Ureter (tissue), 1 donor: ENCODE measurements at places on chromosomes 12 and 14. TPM values are rescaled to one million over a fixed set of nuclear protein-coding genes. Genes with fewer than 3 reads are reported as not detected.

DNA sequence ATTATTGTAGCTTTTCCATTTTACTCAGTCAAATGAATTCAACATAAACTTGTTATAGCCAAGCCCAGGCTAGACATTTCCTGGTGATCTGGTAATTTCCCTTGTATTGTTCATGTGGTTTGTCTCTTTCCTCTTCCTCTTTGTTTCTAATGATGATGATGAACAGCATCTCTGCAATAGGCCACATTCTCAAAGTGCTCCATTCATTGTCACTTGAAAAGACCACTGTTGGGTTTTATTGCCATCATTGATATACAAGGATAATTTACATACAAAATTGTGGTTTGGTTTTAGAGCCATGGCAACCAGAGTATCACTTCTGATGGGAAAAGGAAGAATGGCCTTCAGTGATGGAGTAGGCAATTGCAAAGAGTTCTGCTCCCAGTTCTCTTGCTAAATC is 379.3 kb downstream of the RGS6 start:
- no peak for DNase-seq

CD4 gene
- total RNA-seq, result 18.0 TPM

- DNase-seq, result peak; percentile 41
Observed at GRCh38 chr14:72916174-72916573, 10.1 kb upstream of the DCAF4 start.

GRCh38 chr14:87961246-87961645 is 31.7 kb downstream of the GALC start:
- DNase-seq, result no peak

TSPAN11 gene
- total RNA-seq, result 3.4 TPM

OASL gene
- total RNA-seq, result 1.1 TPM

HELB gene
- total RNA-seq, result 7.0 TPM

- DNase-seq, result no peak
Observed at GRCh38 chr14:54547583-54547982, 19.3 kb upstream of the SAMD4A start.

OAS2 gene
- total RNA-seq, result 27.5 TPM

ADAMTS20 gene
- not detected for total RNA-seq

DNA sequence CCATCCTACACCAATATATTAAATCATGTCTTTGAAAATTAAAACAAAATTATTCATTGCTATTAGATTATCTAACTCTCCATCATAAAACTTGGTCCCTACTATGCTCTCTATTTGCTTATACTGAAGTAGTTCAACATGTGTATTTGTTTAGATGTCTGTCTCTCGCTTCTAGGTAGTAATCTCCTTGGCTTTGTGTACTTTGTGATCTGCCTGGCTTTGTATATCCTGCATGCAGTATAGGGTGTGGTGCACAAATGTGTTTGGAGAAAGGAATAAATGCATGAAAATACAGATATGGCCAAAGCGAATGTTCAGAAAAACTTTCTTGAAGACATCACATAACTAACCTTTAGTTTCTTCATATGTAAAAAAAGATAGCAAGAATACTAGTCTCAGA is 246.6 kb upstream of the LRFN5 start:
- no peak for DNase-seq

GRCh38 chr12:17588968-17589367 is 501.0 kb downstream of the RERGL start:
- no peak for DNase-seq

- no peak for DNase-seq
Observed at GRCh38 chr14:98229656-98230366, 1042.2 kb downstream of the BCL11B start.

DNA sequence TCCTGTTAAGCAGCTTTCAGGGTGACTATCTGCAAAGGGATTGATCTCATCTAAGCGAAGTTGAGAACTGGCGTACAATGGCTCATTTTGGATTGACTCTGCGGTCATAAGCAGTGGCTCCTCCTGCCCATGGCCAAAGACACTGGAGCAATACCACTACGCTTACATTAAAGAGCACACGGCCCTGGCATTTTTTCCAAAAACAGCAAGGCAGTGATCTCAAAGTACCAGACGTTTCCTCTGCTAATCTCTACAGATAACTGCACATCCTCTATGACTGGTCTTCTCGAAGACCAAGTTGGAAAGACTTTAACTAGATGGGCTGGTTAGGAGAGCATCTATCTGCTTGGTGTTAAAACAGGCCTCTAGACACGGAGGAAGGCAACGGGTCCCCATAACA is 2.7 kb downstream of the PITPNM2 start:
- DNase-seq, result no peak

DNA sequence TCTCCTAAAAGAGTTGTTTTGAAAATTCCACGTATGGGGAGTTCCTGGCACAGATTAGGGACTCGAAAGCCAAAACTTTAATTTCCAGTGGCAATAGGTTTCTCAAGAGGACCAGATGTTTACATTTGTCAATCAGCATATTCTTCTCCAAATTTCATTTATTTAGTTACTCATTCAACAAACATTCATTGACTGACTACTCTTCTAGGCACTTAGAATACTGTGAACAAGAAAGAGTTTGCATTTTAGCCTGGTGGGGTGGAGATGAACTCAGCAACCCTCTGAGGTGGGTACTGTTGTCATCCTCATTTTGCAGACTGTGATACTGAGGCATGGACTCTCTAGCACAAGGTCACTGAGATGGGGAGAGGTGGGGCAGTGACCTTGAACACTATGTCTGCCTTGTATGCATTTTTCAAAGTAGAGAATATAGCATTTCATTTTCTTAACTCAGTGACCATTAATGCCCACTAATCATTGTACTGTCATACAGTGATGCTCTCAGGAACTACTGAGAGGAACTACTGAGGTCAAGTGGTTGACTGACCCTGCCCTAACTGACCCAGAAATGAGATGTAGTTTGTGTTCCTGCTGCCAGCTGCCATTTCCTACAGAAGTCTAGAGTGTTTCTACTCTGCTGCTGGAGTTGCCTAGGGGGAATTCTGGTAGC is 2.2 kb downstream of the L3HYPDH start:
- no peak for DNase-seq

- no peak for DNase-seq
Observed at GRCh38 chr12:95248604-95249360, 31.2 kb downstream of the VEZT start.

DNA sequence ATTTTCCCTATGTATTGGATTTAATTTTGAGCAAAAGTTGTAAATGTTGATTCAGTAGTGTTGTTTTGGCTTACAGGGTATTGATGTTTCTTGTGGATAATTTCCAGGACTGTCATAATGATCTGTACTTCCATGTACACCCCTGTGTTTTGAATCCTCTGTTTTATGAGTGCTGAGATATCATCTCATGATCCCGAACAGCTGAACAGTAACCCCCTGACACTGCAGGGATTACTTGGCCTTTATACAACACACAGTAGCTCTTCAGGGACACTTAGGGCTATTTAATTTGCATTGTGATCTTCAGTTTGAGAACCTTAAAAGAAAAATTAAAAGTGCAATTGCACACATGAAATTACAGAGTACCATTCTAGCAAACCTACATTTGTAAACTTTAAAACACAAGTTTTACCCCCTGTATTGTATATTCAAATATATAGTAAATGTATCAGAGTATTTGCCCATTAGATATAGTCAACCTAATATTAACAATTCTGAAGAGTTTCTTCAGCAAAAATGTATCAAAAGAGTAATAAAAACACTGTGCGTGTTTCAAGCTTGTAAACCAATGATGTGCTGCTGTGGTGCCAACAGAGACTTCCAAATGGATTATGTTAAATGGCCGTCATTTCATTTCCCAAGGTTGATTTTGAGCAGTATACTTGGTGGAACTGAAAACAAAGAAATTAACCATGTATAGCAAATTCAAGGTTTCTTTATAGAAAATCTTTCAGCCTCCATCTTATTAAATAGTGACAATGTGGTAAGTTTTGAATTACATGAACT is 27.9 kb upstream of the MYF6 start:
- DNase-seq, result no peak

SLC5A8 gene
- total RNA-seq, result not detected

GALNT8 gene
- 0.70 TPM for total RNA-seq

DNA sequence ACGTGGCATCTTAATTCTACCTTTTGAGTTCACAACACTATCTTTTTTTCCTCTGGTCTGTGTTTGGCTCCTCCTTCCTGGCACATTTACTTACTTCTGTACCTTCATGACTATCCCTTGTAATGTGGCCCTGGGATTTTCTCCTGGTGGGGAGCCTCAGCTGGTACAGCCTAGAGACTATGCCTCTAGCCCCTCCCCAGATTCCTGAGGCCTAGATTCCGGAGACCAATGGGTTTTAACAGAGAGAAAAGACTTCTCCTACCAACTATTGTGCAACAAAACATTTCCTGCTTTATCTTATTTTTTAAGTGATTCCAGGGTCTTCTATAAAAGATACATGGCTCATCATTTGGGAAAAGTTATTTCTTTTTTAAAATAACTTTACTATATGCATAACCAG is 216.2 kb upstream of the KRR1 start:
- DNase-seq, result no peak
